ENCODE measurements at places on chromosomes 7 and 10. TPM values are rescaled to one million over a fixed set of nuclear protein-coding genes. Genes with fewer than 3 reads are reported as not detected.
A peak's percentile ranks its signal among the peaks of the same experiment; 100 is the strongest.

Gene KIAA1549
- polyA plus RNA-seq = 16.9 TPM

DNA sequence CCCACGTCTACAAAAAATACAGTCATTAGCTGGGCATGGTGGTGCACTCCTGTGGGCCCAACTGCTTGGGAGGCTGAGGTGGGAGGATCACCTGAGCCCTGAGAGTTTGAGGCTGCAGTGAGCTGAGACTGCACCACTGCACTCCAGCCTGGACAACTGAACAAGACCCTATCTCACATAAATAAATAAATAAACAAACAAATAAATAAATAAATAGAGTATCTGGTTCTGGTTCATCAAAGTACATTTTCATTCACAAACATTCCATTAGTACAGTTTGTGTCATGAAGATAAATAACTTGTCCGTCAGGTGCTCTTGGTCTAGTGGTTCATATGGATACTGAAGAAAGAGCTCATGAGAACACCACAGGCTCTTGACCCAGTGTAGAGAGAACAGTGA lies 96.4 kb downstream of the RSU1 start:
- DNase-seq = no peak

- no peak for DNase-seq
Measured at GRCh38 chr7:150357270-150357669, 11.4 kb upstream of the REPIN1 start.

DNA sequence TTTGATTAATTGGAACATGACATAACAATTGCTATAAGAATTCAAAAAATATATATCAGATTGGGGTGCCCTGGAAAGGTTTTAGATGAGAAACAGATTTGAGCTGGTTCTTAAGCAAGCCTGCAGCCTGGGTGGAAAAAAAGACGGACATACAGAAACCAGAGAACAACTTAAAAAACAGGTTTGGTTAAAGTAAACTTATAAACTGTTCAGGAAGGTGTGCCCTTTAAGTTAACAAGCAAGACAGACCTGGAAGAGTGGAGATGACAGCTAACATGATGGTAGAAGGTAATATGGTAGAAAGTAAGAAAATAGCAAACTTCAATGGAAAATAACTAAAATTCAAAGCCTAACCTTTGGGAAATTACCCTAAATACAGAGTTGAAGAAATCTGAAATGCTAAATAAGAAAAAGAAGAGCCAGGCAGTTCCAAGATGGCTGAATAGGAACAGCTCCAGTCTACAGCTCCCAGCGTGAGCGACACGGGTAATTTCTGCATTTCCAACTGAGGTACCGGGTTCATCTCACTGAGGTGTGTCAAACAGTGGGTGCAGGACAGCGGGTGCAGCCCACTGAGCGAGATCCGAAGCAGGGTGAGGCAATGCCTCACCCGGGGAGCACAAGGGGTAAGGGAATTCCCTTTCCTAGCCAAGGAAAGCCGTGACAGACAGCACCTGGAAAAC lies 52.2 kb downstream of the CADPS2 start:
- DNase-seq = no peak

DNA sequence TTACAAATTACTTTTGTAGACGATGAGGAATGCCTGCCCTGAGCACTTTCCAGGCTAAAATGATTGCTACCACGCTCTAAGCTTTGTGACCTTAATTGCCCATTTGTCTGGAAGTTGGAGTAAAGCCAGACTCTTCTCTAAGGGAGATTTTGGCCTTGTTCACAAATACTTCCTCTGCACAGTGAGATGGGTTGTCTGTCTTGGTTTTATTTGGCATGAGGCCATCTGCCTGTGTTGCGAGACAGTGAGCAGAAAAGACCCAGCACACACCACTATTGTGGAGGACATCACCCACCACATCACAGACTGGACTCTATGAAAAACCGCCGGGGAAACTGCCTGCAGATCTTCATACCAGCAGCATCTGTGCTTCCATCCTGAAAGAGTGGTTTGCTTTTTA lies 138.4 kb downstream of the BICC1 start:
- no peak for DNase-seq

DNA sequence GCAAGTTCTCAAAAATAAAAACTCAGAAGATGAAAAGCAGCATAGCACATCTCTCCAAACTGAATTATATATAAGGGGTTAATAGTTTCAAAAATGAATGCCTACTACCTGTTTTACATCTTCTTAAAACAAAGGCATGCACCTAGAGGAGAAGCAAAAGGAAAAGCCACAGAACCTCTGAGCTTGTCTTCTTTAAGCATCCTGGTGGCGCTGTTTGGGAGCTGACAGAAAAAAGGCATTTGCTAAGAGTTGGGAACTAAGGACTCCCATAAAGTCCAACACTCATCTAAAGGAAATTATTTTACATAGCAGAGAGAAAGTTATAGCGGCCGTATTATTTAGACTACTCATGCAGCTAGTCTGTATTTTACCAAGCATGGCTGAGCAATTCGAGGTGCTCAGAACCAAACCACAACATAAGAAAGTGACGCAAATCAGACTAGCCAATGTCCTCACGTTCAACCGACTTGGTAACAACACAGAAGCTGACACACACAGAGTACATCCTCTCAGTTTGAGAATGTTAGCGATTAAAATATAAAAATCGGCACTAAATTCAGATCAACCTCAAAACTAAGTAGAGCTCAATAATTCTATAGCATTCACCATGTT lies 38.8 kb downstream of the PTN start:
- DNase-seq = no peak

DNA sequence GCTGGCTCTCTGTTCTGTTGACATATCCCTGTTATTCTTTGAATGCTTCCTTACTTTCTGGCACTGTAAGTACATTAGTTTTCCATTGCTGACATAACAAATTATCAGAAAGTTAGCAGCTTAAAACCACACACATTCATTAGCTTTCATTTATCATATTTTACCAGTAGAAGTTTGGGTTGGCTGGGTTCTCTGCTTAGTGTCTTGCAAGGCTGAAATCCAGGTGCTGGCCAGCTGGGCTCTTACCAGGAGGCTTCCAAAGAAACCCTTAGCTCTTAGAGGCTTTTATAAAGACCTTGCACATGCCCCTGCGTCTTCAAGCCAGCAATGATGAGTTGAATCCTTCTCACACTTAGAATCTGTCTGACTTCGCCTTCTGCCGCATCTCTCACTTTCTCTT lies 160.6 kb downstream of the MLLT10 start:
- DNase-seq = no peak

GRCh38 chr7:135617781-135618180 lies 44.5 kb upstream of the STMP1 start:
- no peak for DNase-seq

GRCh38 chr10:43229208-43230061 lies 37.4 kb downstream of the RASGEF1A start:
- DNase-seq = peak; percentile 18

GRCh38 chr7:15678653-15679052 lies 7.8 kb downstream of the MEOX2 start:
- no peak for DNase-seq

Measured in left lung (tissue), 14 donors.